ENCODE measurements at places on chromosomes 12 and 14.

DNA sequence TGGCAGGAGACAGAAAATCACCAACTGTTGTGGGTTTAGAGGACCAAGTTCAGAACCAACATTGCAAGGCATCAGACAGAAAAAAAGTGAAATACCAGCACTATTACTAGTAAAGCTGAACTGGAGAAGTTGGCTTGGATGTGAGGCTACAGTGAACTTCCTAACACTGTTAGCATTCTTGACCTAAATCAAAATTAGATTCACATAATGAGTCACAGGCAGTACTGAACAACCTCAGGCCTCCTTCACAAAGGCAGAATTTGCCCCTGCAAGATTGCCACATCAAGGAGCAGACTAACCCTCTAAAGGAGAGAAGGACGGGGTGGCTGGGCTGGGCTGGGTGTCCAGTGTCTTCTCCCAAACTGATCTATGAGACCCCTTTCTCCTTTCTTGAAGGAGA lies 539.7 kb downstream of the SNAPC1 start:
- DNase-seq: no peak

DNA sequence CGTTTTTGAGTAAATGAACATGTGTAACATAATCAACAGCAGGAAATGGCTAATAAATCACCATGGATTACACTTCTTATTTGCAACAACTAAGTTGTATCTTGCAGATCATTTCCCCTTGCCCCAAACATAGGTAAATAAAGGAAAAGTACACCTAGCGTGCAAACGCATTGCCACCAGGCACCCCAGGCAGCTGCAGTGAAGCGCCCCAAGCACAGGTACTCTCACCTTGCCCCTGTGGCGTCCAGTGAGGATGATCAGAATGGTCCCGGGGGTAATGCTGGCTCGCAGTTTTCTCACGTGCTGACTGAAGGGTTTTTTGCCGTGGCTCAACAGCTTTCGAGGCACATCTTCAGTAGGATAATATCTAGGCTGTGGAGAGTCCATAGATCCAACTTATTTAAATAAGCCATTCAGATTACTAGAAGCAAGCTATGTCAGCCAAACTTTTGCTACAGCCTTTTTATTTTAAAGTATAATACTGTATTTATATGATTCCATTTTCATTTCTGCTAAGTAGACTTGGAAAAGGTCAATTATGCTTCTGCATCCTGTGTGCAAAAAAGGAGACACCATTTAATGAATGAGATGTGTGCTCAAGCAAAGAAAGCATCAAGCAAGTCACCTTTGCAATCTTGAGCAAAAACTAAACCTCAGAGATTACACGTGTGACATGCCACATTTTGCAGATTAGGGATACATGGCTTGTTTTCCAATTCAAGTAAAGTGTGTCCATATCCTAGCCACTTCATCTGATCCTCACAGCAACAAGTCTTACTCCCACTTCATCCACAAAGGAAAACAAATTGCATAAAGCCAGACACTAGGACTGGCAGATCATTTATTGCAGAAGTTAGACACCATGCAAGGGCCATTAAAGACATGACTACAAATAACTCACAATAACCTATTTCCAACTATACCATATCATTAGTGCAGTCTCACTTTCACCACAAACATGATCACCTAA lies 2.6 kb downstream of the RPL6 start:
- DNase-seq: no peak

GRCh38 chr14:41423503-41423902 lies 183.2 kb upstream of the LRFN5 start:
- DNase-seq: no peak

- DNase-seq: no peak
These were observed 12.9 kb upstream of the RNASE10 start for GRCh38 chr14:20492486-20492885.

- no peak for DNase-seq
These were observed 117.3 kb upstream of the OVCH1 start for GRCh38 chr12:29614694-29615325.

- no peak for DNase-seq
These were observed 33.0 kb upstream of the VWF start for GRCh38 chr12:6157482-6157881.

DNA sequence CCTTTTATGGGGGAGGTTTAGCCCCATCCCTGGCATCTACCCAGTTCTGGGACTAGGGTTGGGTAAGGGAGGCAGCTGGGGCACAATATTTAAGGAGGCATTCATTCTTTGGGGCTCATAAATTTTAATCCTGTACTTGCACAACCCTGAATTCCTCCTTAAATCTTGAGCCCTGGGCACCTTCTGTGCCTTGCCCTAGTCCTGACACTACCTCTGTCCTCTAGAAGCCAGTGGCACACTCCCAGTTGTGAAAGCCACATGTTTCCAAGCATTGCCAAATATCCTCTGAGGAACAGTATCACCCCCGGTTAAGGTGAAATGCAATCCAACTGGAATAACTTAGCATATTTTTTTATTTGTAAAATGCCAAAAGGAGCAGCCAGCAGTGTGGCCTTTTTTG lies 36.6 kb downstream of the SLC16A7 start:
- no peak for DNase-seq

DNA sequence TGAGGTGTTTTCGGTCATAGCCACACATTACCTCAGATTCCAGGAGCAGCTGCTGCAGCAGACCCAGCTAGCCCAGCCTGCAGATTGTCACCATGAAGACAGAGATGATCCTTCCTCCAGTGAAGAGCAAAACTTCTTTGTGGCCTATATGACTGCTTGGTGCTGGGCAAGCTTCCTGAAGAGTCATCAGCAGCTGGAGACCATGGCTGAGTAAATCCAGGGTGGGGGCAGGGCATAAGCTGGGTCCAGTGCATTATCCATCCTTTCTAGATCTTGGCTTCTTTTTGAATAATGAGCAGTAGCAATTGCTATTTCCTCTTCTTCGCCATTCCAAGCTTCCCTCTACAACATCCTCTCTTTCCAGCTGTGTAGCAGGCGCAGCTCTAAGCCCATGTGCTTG lies 373.1 kb upstream of the DDHD1 start:
- no peak for DNase-seq

DNA sequence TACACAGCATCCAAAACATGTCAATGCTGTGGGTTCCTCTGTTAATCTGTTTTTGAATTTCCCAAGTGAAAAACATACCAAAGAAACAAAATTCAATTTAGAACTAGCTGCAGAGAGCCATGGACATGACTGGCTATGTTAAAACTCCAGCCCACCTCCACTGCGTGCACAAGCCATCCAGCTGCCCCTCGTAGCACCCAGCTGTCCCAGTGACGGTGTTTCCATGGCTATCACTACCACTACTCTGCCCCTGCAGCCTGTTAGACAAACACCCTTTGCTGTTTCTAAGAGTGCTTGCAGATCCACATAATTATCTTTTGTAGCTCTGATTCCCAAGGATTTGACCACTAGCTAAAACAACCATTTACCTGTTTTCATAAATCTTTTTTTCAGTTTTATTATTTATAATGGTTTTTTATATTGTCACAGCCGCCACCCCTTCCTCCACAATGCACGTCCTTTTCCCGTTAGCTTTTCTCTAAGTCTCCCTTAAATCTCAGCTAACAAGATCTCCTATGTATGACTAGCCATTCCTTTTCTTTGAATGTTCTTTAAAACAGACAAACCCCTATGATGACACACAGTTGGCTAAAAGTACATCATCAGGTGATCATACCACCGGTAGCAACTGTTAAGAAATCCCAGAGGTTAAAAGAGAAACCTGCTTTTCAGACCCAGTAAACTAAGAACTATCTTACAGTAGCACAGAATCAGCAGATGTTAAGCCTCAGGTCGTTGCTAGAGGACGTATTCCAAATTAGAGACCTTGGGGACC lies 37.8 kb upstream of the NAA30 start:
- no peak for DNase-seq

All from activated naive CD8-positive, alpha-beta T cell treated with anti-CD3 and anti-CD28 coated beads, Interleukin-2, amount 50 U/mL, for 16 hours (primary cell).